ENCODE measurements at places on chromosomes 2 and 18.

GRCh38 chr2:69689466-69689865 is 45.9 kb upstream of the AAK1 start:
- no peak for DNase-seq

- DNase-seq = no peak
Observed at GRCh38 chr18:48864876-48865275, 85.9 kb downstream of the SMAD7 start.

DNA sequence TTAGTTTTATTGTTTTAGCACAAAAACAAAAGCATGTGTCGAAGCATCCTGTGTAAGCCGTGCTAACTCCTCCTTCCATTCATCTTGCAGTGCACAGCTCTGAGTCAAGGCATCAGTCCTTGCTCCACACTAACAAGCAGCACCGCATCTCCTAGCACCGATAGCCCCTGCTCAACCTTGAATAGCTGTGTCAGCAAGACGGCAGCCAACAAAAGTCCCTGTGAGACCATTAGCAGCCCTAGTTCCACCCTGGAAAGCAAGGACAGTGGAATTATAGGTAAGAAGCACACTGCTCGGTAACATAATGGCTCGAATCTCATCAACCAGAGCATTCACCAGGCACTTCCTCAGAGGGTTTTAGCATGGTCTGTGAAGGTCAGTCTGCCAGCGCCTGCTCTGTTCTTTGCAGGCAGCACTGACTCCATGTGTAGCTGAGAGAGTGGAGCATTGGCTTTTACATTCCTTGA is 136.2 kb downstream of the WDSUB1 start:
- no peak for DNase-seq

- no peak for DNase-seq
Observed at GRCh38 chr2:228401065-228401912, 219.8 kb upstream of the SPHKAP start.

DNA sequence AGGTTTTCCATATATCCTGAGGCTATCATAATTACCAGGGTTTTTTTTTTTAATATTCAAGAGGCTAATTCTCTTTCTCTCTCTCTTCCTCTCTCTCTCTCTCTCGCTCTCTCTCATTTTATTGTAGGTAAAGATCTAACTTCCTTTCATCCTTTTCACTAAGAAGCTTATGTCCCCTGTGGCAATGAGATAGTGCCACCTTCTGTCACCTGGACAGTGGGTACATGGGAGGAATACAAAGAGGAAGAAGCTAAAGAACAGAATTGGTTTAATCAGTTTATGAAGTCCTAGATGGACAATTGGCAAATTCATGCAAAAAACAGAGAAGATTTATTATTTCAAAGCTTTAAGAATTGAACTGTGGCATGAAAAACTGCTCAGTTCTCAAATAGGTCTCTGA is 1582.3 kb upstream of the TMEFF2 start:
- no peak for DNase-seq

GRCh38 chr2:174874085-174874484 is 109.8 kb upstream of the CHRNA1 start:
- DNase-seq = no peak

DNA sequence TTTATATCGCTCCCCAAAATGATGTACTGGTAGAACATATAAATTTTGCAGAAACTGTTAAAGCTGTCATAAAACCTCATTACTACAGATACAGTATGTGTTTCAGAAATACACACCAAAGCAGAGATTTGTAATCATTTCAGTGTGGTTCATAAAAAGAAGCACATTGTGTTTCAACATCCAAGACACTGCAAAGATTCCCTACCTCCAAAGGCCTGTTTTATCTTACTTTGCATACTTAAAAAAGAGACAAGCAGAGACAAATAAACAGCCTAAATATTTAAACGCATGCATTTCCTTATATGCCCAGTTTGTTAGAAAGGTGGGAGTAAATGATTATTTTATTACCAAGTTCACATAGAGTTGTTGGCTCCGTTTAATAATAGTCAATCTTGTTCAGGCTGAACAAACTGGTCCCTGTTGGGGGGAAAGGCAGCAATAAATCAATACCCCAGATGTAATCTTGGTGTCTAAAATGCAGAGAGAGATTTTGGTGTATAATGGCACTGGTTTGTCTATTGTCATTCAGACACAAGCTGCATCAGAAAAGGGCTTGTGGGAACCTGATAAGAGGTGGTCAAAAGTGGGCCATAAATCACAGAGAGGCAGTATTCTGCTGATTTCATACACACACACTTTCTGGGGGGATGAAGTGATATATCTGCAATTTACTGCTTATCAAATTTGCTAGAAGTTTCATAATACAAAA is 321.4 kb upstream of the ETAA1 start:
- DNase-seq = no peak

DNA sequence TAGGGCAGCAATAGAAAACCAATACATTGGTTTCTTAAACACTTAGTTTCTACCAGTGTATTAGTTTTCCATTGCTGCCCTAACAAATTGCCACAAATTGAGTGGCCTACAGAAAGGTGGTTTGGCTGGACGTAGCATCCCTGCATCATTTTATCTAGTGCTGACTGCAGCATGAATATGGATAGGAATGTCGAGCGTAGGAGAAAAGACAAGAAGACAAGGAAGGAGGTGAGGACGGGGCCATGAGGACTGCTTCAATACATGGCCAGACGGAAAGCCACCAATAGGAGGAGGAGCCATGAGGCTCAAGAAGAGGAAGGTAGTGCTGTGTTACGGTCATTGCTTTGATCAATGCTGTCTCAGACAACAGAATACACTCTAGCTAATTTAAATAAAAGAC is 154.5 kb upstream of the NDUFV2 start:
- DNase-seq = no peak

All from activated T-helper 1 cell treated with Interleukin-2 at 50 U/mL for 16 hours (primary cell).